ENCODE measurements at places on chromosomes 12 and 14.

- DNase-seq = no peak
Measured at GRCh38 chr12:126432780-126433179, 1367.5 kb downstream of the AACS start.

- DNase-seq = no peak
Measured at GRCh38 chr12:110028323-110028722, 20.0 kb downstream of the C12orf76 start.

DNA sequence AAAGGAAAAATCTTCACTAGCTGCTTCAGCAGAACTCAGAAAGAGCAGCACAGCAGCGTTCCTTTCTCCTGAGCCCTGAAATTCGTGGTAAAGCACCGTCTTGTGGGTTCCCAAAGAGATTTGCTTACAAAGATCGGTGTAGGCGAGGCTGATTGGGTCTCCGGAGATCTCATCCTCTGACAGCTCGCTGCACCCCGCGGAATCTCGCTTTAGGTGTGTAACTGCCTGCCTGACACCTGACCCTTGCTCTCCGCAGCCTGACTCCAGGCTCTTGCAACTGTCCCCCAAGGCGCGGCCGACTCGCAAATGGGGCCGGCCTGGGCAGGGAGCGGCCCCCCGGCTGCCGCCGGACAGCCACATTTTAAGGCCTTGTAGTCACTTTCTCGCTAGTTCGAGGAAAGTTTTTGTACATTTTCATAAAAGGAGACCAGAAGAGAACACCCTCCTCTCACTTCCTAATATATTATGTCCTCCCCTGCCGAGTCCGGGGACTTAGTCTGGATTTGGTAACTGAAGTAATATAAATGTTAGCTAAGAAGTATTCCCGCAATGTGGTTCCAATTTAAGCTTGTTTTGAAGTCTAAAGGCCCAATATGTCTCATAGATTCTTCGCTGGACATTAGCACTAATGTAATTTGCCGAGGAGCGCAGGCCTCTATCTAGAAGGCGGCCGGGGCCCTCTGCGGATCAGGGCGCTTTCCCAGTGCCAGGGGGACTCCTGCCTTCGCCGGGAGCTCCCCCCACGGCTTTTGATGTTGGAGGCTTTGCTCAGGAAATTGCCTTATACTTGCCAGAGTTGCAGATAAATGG lies 177.3 kb upstream of the CDKN3 start:
- no peak for DNase-seq

DNA sequence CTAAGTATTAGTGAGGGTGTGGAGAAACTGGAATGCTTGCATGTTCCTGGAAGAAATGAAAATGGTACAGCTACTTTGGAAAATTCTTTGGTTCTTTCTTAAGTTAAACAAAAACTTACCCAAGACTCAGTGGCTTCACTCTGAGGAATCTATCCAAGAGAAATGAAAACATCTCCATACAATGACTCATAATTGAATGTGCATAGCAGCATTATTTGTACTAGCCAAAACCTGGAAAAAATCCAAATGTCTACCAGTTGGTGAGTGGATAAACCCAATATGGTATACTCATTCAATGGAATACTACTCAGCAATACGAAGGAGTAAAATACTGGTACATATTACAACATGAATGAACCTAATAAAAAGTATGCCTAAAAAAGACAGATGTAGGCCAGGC lies 18.0 kb upstream of the CRACR2A start:
- DNase-seq = peak; percentile 55

DNA sequence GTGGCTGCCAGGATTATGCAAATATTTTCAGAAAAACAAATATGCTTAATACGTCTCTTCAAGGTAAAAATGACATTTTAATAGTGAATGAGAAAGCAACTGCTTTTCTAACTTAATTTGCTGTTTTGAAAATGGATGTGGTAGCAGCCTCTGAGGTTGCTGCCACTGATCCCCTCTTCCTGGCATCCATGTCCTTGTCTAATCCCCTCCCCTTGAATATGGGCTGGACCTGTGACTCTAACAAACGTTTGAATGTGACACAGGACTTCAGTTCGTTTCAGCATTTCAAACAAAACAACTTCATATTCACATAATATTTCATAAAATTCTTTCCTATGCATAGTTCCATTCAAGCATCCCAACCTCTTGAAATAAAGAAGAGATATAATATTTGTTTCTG lies 64.2 kb upstream of the SLC38A2 start:
- no peak for DNase-seq

Measured in kidney capillary endothelial cell (primary cell).